ENCODE measurements at places on chromosomes 2 and 18.
A peak's percentile ranks its signal among the peaks of the same experiment; 100 is the strongest.

- DNase-seq: no peak
Observed at GRCh38 chr2:129580001-129580400, 399.5 kb upstream of the RAB6C start.

GRCh38 chr2:190062601-190063000 is at the start of gene MSTN:
Gene MSTN (minus strand): TSS chr2:190062729. CDS start chr2:190062596, 133 bp downstream.
- DNase-seq: no peak

DNA sequence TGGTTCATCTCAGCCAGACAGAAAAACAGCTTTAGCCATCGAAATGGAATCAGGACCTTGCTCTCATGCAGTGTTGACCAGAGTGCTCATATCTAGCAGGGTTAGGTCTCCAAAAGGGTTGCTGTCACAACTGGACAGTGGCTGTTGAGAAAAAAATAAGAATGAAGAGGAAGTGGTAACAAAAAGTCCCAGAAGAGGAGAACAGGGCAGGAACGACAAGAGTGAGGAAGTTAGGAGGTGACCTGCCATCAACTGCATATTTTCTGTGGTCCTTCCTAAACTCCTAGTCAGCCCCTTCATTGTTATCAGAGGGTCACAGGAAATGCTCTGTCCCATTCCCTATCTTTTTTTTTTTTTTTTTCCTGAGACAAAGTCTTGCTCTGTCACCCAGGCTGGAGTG is 188.1 kb upstream of the LINC00305 start:
- DNase-seq: no peak

DNA sequence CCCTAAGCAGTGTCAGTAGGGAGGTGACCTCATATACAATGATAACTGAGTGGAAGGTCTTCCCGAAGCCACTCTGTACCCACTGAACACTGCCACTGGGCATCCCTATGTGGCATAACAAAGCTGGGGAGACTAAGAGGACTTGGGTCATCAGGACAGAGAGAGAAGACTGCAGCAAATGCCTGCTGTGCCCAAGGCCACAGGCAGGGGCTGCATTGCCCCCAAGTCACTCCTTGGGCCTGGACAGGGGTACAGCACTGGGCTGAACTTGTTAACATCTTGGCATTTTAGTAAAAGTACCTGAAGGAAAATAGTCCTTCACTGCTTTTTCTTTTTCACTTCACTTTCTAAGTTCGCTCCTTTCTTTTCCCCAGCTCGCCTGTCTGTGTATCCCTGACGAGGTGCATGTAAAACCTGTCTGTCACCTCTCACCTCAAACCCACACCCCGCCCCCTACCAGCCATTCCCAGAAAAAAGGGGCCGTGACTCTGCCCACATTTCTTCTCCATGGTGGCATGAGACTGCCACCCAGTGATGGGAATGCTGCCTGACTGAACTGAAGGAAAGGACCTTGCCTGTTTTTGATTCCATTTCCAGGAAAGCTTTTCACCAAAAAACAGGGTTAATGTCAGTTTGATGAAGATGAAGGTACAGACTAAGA is 62.9 kb downstream of the MTHFD2 start:
- DNase-seq: peak; percentile 44
